ENCODE measurements at places on chromosomes 13 and 19.

DNA sequence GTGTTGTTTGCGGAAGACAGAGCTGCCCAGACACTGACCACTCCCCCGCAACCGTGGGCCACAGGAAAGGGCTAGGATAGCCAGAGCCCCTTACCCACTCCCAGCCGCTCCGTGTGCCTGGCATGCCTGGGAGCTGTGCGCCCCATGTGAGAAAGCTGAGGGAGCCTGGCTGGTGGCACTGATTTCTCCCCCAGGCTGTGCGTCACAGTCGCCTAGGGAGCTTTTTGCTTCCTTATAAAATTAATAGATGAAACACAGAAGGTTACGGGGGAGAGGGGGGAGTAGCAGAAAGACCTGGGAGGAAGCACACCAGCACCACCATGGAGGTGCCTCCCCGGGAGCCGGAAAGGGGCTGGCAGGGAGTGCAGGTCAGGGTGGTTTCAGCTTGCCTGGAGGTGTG lies 24.7 kb downstream of the DPF1 start:
- H3K4me1 ChIP-seq = no peaks in the 10 kb centered on the region
- no peaks in the 10 kb centered on the region for H3K27me3 ChIP-seq
- no peak for DNase-seq

GRCh38 chr19:46271481-46272197 lies 25.2 kb upstream of the HIF3A start:
- no peaks in the 10 kb centered on the region for H3K27me3 ChIP-seq
- H3K4me1 ChIP-seq = no peaks in the 10 kb centered on the region
- peak; percentile 58 for DNase-seq
- H3K4me3 ChIP-seq = no peak overlapping the region

DNA sequence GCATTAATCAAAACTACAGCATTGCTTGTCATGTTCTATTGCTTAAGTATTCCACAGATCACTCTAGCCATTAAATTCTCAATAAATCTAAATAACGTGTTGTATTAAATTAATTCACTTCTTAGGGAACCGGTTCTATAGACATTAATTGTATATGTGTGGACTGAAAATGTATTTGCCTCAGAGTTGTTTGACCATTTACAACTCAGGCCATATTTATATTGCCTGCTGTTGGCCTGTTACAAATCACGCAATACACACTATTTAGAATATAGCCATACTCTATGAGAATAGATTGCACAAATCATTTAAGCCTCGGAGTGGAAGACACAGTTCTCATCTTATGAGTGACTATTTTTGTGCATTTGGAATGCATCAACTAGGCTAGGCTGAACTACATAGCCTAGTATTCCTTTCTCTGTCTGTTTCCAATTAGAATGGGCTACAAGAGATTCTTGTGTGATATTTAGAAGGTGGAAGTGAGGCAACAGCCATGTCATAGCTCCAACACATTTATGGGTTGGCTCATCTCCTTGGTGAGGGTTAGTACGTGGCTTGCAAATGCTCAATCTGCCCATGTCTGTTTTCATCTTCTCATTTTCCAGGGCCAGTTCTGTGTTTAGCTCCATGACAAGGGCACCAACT lies 1116.1 kb downstream of the PCDH9 start:
- no peak for DNase-seq
- H3K27ac ChIP-seq = no peak overlapping the region
- H3K27me3 ChIP-seq = no peaks in the 10 kb centered on the region
- no peaks in the 10 kb centered on the region for H3K36me3 ChIP-seq

DNA sequence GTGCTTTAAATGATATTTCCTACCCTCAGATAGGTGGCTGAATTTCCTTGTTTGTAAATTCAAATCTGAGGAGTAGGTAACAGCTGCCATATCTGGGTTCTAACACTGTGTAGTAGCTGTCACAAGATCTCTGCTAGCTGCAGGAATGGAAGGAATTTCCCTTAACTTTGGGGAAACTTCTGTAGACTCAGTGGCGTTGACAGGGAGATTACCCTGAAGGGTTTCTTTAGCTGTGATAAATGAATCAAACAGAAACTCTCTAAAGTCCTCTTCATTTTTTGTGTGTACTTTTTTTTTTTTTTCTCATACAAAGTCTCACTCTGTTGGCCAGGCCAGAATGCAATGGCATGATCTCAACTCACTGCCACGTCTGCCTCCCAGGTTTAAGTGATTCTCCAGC lies 5.3 kb upstream of the EPSTI1 start:
- no peaks in the 10 kb centered on the region for H3K36me3 ChIP-seq
- no peak for DNase-seq
- H3K4me1 ChIP-seq = no peaks in the 10 kb centered on the region

DNA sequence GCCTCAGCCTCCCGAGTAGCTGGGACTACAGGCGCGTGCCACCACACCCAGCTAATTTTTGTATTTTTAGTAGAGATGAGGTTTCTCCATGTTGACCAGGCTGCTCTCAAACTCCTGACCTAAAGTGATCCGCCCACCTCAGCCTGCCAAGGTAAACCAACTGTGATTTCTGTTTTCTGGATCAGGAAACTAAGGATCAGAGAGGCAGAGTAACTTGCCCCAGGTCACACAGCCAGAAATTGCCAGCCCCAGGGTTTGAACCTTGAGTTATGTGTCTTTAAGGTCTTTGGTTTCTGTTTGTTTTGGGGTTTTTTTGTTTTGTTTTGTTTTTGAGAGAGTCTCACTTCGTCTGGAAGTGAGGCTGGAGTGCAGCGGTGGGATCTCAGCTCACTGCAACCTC lies 4.2 kb upstream of the PLIN3 start:
- H3K27me3 ChIP-seq = no peaks in the 10 kb centered on the region
- no peak overlapping the region for H3K27ac ChIP-seq
- no peak overlapping the region for H3K4me3 ChIP-seq
- peaks cover 4% of the 10 kb centered on the region for H3K4me1 ChIP-seq
- no peak for DNase-seq

DNA sequence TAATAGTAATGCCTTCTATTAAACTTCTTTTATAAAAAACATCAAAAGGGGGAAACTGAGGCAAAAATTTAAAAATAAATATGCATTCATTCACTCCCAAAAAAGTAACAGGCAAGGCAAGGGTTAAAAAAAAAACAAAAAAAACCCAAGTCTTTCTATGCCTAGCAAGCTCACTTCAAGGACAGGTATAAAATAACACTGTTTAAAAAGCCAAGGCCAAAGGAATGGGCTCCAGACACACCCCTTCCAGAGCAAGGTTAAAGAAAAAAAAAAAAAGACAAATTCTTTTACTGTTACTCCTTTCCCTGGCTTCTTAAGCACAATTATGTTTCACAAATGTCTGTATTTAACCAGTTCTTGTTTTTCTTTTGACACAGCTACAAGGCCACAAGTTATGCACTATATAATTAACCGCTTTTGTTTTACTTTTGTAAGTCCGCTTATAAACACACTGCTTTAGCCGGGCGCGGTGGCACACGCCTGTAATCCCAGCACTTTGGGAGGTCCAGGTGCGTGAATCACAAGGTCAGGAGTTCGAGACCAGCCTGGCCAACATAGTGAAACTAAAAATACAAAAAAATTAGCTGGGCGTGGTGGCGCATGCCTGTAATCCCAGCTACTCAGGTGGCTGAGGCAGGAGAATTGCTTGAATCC lies 3.6 kb downstream of the SIGLEC11 start:
- H3K4me1 ChIP-seq = peaks cover 28% of the 10 kb centered on the region
- no peak overlapping the region for H3K4me3 ChIP-seq

DNA sequence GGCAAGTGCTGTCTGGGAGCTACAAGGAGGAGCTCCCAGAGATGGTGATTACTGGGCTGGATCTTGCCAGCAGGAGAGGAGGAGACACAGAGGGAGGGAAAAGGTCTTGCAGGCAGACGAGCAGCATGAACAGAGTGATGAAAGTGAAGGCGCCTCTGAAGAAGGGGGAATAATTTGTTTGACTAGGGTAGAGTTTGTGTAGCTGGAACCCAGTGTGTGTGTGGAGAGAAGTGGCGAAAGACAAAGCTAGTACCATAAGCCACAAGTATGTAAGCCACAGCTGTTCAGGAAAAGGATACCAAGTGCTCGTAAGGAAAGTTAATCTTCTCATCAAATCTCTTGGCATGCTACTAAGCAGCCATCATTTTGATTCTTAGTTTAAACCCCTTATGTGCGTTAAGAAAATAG lies 5.4 kb downstream of the FLT1 start:
- peaks cover 49% of the 10 kb centered on the region for H3K27me3 ChIP-seq
- H3K4me3 ChIP-seq = no peak overlapping the region
- DNase-seq = no peak
- no peak overlapping the region for H3K27ac ChIP-seq
- no peaks in the 10 kb centered on the region for H3K36me3 ChIP-seq

- no peak for DNase-seq
- H3K27ac ChIP-seq = no peak overlapping the region
- no peaks in the 10 kb centered on the region for H3K27me3 ChIP-seq
- no peaks in the 10 kb centered on the region for H3K36me3 ChIP-seq
- H3K4me1 ChIP-seq = no peaks in the 10 kb centered on the region
Observed at GRCh38 chr13:58085819-58086218, 454.3 kb downstream of the PCDH17 start.

GRCh38 chr19:48705431-48705830 lies 9.7 kb downstream of the FUT2 start:
- H3K27ac ChIP-seq = no peak overlapping the region
- DNase-seq = no peak
- H3K27me3 ChIP-seq = no peaks in the 10 kb centered on the region
- H3K36me3 ChIP-seq = no peaks in the 10 kb centered on the region

- no peak overlapping the region for H3K27ac ChIP-seq
- peaks cover 51% of the 10 kb centered on the region for H3K27me3 ChIP-seq
- no peak for DNase-seq
- no peaks in the 10 kb centered on the region for H3K4me1 ChIP-seq
Observed at GRCh38 chr19:17869114-17869608, 2.6 kb upstream of the SLC5A5 start.

- no peaks in the 10 kb centered on the region for H3K36me3 ChIP-seq
- H3K27me3 ChIP-seq = no peaks in the 10 kb centered on the region
- H3K4me1 ChIP-seq = peaks cover 4% of the 10 kb centered on the region
- no peak for DNase-seq
- no peak overlapping the region for H3K4me3 ChIP-seq
- H3K27ac ChIP-seq = no peak overlapping the region
Observed at GRCh38 chr13:94056362-94056990, 423.0 kb downstream of the DCT start.

- DNase-seq = no peak
- H3K36me3 ChIP-seq = no peaks in the 10 kb centered on the region
- H3K4me3 ChIP-seq = no peak overlapping the region
- H3K27me3 ChIP-seq = no peaks in the 10 kb centered on the region
Observed at GRCh38 chr19:6518145-6518911, 12.5 kb upstream of the TNFSF9 start.

DNA sequence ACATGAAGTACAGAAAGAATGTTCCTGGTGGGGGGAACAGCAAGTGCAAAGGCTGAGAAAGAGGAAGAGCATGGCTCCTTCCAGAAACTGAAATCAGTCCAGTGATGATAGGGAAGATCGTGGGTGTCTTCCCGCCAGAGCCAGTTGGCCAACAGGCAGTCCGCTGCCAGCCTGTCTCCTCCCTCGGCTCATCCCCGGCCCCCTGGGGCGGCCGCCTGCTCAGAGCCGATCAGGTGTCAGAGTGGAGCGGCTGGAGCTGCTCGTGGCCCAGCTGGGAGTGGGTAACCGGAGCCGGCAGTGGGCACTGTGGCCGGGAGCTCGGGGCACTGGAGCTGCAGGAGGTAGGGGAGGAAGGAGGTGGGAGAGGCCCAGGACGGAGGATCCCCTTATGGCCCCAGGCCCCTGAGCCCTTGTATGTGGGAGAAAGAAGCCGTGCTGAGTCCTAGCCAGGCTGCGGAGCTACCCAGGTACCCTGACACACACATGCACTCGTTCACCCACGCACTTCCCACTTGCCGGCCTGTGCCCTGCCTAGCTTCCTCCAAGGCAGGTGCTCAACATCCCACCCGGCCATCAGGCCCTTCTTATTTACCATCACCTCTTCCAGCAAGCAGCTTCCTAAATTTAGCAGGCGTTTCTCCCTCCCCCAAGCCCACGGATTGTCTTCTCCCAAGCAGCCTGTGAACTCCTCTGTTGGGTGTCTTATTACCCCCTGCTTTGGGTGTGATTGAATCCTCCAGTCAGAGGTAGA lies 1.7 kb downstream of the ANKRD24 start:
- no peak overlapping the region for H3K27ac ChIP-seq
- no peaks in the 10 kb centered on the region for H3K36me3 ChIP-seq
- H3K27me3 ChIP-seq = no peaks in the 10 kb centered on the region
- H3K4me3 ChIP-seq = no peak overlapping the region
- no peak for DNase-seq

GRCh38 chr13:104327211-104327610 lies 1261.0 kb upstream of the SLC10A2 start:
- H3K27ac ChIP-seq = no peak overlapping the region
- H3K4me3 ChIP-seq = no peak overlapping the region
- H3K27me3 ChIP-seq = no peaks in the 10 kb centered on the region
- no peaks in the 10 kb centered on the region for H3K36me3 ChIP-seq
- no peaks in the 10 kb centered on the region for H3K4me1 ChIP-seq
- no peak for DNase-seq

- no peaks in the 10 kb centered on the region for H3K27me3 ChIP-seq
- H3K36me3 ChIP-seq = no peaks in the 10 kb centered on the region
- peak overlapping the region; percentile 81 for H3K27ac ChIP-seq
- no peak for DNase-seq
- H3K4me1 ChIP-seq = peaks cover 12% of the 10 kb centered on the region
Observed at GRCh38 chr19:42397263-42398166, 7.4 kb upstream of the CNFN start.

GRCh38 chr19:3986260-3987041 lies 1.2 kb upstream of the EEF2 start:
- peak; percentile 85 for DNase-seq
- peak overlapping the region; percentile 3 for H3K4me3 ChIP-seq
- no peak overlapping the region for H3K27ac ChIP-seq
- H3K36me3 ChIP-seq = no peaks in the 10 kb centered on the region
- peaks cover 23% of the 10 kb centered on the region for H3K4me1 ChIP-seq
- no peaks in the 10 kb centered on the region for H3K27me3 ChIP-seq

DNA sequence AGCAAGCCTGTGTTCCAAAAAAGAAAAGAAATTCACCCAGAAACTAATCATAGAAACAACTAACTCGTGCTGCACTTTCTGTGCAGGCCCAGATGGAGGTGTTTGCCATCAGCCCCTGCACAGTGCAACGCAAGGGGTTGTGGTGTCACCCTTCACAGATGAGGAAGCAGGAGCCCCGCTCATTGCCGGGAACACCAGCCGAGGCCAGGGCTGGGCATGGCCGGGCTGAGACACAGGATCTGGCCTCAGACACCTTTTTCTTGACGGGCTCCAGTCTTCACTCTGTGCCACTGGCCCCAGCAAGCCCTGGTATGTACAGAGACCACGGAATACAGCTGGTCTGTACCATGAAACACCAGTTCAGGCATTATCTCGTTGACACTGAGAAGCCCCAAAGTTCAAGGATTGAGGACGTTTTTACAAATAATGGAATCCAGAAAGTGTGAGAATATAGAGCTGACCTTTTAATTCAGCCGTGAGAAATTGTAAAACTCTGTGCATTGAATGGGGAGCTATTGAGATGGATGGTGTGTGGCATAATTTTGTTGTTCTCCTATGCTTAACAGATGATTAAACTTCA lies 43.2 kb downstream of the CUL4A start:
- no peaks in the 10 kb centered on the region for H3K27me3 ChIP-seq
- H3K27ac ChIP-seq = no peak overlapping the region
- H3K4me3 ChIP-seq = no peak overlapping the region
- no peaks in the 10 kb centered on the region for H3K4me1 ChIP-seq
- no peaks in the 10 kb centered on the region for H3K36me3 ChIP-seq

- peak; percentile 36 for DNase-seq
- no peaks in the 10 kb centered on the region for H3K4me1 ChIP-seq
- no peaks in the 10 kb centered on the region for H3K27me3 ChIP-seq
- H3K27ac ChIP-seq = no peak overlapping the region
- H3K4me3 ChIP-seq = no peak overlapping the region
Observed at GRCh38 chr13:30486230-30487074, 20.7 kb upstream of the HMGB1 start.

GRCh38 chr19:54558339-54558738 lies 15.3 kb upstream of the LILRA2 start:
- no peak overlapping the region for H3K27ac ChIP-seq
- no peaks in the 10 kb centered on the region for H3K27me3 ChIP-seq
- no peak for DNase-seq
